ENCODE measurements at places on chromosomes 4 and X.

GRCh38 chr4:86975927-86976326 is 41.1 kb downstream of the AFF1 start:
- no peak for DNase-seq

DNA sequence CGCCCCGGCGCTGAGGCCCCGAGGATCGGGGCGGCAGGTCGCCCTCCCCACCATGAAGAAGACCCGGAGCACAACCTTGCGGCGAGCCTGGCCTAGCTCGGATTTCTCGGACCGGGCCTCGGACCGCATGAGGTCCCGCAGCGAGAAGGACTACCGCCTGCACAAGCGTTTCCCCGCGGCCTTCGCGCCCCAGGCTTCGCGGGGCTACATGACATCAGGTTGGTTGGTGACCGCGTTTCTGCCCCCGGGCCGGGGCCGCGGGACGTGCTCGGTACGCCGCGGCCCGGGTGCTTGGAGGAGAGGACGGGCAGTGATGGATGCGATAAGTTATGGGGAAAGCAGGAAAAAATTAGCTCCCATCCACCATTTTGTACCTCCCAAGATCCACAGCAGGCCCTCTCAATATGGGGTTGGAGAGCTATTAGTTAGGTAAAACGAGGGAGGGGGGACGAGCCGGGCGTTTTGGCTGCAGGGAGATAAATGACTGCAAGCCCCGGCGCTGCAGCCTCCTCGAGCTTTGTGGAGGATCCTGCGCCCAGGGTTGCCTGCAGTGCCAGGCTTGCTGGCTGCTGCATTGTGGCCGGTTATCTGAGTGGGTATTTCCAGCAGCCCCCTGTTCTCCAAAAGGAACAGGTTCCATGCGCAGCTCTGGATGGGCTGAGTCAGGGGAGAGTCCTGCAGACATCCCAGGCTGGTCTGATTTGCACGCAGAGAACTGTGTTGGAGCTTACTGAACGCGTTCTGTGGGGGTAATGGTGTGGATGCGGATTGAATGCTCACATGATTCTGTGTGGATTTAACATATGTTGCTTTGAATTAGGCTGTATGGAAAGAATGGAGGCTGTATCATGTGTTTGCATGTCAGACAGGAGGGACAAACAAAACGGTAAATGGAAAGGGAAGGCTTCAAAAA is 1.9 kb downstream of the STOX2 start:
- peak; percentile 60 for DNase-seq

DNA sequence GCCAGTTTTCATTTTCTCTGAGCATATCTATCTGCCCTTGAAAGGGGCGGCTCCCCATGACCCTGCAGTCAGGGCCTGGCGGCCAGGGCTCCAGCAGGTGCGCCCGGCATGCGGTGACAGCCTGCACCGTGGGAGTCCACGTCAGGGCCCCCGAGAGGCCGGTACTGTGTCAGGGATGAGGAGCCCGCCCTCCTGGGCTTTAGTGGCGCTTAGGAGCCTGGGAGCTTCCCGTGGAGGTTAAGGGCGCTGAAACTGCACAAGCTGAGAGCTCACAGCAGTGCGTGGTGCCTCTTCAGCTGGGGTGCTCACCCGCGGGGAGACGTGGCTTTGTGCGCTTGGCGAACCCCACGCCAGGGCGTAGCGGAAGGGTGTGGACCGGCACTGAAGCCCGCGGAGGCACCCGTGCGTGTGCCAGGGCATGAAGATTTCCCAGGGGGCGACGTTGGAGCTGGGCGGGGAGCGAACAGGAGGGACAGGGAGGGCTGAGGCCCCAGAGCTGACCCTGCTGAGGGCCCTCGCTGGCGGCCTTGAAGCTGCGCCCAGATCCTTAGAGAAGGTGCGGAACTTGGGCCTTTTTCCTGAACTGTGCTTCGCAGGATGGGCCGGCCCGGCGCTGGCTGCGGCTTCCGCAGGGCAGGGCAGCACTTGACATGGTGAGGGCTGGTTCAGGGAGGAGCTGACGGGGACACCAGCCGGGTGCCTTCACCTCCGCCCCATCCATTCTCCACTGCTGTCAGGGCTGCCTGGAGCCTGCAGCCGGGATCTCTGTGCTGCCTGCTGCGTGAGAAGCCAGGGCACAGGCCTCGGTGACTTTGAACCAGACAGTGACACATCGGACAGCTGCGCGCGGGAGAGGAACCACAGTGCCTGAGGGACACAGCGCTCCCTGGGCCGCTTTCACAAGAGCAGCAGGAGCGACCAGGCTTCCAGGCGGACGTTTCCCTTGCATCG is 32.9 kb downstream of the HTT-AS start:
- peak; percentile 68 for DNase-seq

DNA sequence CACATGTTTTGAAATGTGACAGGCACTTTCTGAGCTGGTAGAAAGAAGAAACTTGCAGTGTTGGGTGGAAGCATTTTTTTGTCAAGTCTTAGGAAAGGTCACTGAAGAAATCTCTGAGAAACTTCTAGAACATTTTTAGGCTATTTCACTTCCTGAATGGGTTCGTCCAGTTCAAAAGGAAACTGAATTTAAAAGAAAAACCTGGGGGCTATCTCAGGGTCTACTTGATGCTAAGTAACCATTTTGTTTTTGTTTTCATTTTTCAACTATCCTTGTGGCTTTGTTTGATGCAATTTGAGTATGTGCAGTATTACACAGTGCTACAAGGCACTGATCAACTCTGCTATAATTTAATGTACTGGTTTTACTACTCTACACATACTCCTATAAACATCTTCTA is 34.0 kb upstream of the AMOT start:
- no peak for DNase-seq

- no peak for DNase-seq
Measured at GRCh38 chr4:167602157-167602556, 367.9 kb upstream of the SPOCK3 start.

GRCh38 chr4:67291644-67292043 is 253.7 kb downstream of the CENPC start:
- no peak for DNase-seq

- DNase-seq, result no peak
Measured at GRCh38 chr4:147689067-147689466, 5.1 kb upstream of the PRMT9 start.

DNA sequence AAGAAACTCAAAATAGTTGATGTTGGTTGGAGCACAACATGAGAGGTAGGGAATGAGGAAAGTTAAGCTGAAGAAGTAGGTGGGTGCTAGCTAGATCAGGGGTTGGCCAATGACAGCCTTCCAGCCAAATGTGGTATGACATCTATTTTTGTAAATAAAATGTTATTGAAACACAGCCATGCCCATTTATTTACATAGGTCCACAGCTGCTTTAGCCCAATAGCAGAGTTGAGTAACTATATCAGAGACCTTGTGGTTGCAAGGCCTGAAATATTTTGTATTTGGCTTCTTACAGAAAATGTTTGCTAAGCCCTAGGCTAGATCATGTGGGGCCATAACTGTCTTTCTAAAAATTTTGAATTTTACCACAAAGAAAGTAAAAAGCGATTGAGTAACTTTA is 234.9 kb upstream of the CTSO start:
- no peak for DNase-seq

- no peak for DNase-seq
Measured at GRCh38 chr4:10108818-10109783, 7.5 kb downstream of the WDR1 start.

DNA sequence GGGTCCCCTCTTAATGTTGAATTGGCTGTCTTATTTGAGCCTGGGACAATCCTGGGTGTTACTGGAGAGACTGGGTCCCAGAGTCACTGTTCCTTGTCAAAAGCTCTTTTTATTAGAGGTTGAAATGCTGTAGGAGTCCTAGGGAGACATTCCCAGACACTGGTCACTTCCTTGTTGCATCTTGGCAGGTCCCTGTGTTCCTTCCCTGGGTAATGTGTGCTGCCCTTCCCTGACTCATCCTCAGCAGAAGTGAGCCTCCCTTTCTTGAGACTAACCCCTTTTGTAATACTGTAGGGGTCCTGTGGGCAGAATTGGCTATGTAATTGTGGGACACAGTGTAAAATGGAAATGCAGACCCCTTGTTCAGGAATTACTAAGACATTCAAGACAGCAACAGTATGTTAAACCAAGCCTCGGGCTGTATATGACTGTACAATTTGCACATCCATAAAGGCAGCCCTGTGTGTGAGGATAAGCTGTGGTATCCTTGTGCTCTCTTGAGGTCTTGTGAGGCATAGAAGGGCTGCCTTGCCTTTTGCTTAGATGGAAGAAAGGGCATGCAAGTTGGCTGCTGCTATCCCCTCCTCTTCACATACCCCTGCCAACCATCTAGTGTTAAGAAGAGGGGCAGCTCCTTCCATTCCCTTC is 53.5 kb downstream of the DCLK2 start:
- no peak for DNase-seq

DNA sequence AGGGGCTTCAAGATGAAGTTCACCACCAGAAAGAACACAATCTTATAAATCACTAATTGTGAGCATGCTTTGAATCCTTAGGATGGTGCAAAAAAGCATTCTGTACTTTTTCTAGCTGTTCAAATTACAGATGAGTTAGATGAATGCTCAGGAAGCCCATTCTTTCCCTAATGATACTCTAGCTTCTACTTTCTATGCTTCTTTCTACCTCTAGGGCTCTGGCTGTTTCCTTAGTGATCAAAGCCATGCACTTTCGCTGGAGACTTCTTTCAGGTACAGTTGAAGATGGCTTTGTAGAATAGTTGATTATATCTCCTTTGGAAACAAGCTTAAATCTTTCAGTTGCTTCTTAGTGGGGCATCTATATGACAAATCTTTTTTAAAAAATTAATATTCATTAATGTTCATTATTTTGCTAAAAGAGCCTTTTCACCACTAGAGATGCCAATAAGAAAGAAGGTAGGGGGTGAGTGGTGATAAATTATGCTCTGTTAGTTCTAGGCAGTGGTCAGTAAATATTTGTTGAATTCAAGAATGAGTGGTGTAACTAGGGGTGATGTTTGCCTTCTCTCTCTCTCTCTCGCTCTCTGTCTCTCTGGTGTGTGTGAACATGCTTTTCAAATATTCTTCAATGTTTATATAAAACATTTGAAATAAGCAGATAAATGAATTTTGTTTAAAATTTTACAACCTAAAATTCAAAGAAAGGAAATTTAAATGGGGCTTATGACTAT is 169.4 kb downstream of the GLUD2 start:
- no peak for DNase-seq

- no peak for DNase-seq
Measured at GRCh38 chrX:20394451-20394850, 127.7 kb upstream of the RPS6KA3 start.

DNA sequence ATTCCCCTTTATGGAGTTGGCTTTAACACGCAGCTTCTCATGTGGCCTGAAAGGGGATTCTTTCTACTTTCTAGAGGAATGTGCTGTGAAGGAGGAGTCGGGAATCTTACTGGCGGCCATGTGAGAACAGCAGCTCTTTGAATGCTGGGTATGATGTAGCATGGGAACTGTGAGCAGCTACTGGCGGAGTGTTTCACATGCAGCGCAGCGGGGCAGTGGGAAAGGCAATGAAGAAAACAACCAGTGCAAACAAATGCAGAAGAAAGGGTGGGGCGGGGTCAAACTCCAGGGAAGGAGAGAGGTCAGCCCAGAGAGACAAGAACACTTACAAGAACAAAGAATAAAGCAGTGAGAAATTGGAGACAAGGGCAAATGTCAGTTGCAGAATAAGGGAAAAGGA is 363.8 kb upstream of the FTHL17 start:
- DNase-seq, result peak; percentile 64

DNA sequence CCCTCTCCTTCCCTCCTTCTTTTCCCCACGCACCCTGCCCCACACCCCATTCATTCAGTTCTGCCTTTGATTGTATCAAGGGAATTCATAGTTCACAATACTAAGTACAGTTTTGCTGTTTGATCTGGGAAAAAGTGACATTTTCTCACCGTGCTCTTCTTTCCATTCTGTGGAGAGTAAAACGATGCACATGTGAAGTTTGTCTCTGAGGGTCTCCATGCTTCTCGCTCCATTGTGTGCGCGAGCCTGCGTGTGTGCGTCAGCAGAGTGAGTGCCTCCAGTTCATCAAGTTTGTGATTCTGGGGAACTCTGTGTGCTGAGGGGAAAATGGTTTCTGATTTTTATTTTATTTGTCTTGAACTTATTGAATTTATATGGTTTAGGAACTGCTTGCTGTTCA is 1.9 kb downstream of the STK26 start:
- DNase-seq, result no peak

DNA sequence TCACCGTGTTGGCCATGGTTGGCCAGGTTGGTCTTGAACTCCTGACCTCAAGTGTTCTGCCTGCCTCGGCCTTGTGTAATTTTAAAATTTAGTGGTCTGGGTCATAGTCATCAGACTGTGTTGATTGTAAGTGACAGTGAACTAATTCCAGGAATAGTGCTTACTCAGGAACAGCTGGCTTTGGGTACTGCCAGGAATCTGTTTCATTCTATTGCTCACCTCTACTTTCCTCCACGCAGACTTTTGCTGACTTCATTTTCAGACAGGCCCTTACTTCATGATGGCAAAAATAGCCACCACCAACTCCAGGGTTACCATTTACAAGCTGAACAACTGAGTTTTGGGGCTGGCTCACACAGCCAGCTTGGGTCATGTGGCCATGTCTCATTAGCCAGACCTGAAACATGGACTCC is 54.6 kb downstream of the FNIP2 start:
- no peak for DNase-seq

DNA sequence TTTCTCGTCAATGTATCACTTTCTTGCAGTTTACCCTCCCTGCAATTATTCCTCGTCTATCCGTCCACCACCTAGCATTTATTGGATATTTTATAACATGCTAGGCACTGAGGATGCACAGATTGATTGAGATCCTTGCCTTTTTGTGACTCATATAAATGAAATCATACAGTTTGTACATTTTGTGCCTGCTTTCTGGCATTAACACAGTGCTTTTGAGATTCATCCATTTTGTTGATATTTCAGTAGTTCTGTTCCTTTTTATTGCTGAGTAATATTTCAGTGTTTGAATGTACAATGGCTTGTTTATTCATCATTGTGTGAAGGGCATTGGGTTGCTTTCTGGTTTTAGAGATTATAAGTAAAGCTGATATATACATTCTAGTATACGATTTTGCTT is 841 bp downstream of the TBC1D19 start:
- DNase-seq, result no peak

- no peak for DNase-seq
Measured at GRCh38 chr4:128353791-128354190, 66.2 kb upstream of the PGRMC2 start.

GRCh38 chrX:153642655-153643430 is 4.2 kb upstream of the DUSP9 start:
- DNase-seq, result peak; percentile 37
